Central memory CD4-positive, alpha-beta T cell (primary cell): ENCODE measurements at places on chromosomes 6 and 20.

GRCh38 chr6:107318100-107318736 is 141.1 kb downstream of the PDSS2 start:
- no peak for DNase-seq

- no peak for DNase-seq
Observed at GRCh38 chr20:45810191-45810970, 2.1 kb upstream of the UBE2C start.

- no peak for DNase-seq
Observed at GRCh38 chr6:170152989-170153388, 137.9 kb downstream of the DLL1 start.

GRCh38 chr6:26317503-26317902 is 47.5 kb upstream of the BTN3A2 start:
- no peak for DNase-seq

DNA sequence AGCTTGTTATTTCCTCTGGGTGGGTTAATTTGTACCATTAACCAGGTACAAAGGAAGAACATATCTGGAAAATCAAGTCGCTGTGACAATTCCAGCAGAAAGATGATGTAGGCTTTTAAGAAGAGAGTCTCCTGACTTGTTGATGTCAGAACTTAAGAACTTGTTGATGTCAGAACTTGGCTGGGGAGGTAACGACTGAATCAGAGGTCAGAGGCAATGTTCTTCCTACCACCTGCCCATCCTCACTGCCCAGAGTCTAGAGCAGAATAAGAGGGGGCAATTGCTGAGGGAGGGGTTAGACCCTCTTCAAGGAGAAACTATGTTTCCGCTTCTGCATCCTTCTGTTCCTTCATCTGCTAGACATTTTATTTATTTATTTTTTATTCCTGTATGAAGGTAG is 18.9 kb downstream of the MLIP start:
- DNase-seq: no peak

DNA sequence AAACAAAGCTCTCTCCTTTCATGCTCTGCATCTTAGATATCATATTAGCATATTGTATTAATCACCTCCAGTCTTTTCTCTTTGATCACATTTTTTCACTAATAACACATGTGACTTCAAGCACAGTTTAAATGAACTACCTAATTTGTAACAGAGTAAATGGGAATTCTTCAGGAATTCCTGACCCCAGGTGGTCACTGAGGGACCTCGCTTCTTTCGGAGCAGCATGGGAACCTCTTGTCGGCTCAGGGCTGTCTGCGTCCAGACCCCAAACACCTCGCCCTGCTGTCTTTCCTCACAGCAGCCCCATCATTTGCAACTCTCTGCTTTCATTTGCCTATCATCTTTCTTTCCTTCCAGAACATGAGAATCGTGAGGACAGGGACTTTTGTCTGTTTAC is 103.5 kb downstream of the DACT2 start:
- no peak for DNase-seq

DNA sequence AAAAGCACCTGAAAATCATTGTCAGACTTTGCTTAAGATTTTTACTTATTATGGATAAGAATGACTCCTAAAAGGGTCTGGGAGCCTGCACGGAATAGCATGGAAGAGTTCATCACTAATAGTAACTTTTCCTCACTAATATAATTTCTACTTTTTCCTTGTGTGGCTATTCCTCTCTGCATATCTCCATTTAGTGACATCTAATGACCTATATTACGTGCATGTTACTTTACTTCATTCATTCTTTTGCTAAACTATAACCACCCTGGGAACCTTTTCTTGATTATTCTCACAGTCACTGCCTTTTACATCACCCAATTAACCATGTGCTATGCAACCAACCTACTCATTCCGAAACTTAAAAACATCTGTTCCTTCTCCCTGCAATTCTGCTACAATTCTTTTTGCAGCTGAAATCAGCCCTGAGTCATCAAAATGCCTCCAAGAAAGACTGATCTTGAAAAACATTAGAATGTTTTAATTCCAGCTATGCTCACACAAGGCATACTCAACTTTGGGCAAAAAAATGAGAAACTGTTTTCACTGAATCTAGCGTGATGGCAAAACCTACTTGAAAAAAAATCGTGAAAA is 313.3 kb downstream of the RNGTT start:
- DNase-seq: no peak

DNA sequence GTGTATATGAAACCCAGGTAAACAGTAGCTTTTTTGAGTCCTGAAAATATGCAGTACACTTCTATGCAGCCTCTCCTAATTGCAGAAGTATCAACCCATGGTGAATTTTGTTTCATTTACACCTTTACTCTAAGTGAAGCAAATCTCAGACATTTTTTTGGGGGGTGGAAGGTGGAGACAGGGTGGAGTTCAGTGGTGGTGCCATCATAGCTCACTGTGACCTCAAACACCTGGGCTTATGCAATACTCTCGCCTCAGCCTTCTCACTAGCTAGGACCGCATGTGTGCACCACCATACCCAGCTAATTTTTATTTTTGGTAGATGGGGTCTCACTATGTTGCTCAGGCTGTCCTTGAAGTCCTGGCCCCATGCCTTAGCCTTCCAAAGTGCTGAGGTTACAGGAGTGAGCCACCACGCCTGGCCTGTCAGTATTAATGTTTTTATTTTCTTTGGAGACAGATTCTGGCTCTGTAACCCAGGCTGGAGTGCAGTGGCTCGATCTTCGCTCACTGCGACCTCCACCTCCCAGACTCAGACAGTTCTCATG is 80.3 kb downstream of the JARID2 start:
- DNase-seq: no peak
